ENCODE measurements at places on chromosomes 11 and 22.

GRCh38 chr11:121654843-121655536 is 202.2 kb upstream of the SORL1-AS1 start:
- DNase-seq, result no peak

GRCh38 chr22:24576778-24577177 is 16.1 kb downstream of the LRRC75B start:
- no peak for DNase-seq

DNA sequence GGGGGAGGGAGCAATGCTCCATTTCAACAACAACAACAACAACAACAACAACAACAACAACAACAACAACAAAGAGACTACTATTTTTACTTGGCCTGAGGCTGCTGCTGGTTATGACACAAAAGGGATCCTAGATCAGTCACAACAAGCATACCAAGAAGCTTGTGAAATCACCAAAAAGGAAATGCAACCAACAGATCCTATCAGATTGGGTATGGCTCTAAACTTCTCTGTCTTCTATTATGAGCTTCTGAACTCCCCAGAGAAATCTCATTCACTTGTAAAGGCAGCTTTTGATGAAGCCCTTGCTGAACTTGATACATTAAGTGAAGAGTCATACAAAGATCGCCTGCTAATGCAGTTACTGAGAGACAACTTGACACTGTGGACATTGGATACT is 10.5 kb upstream of the MS4A2 start:
- no peak for DNase-seq

DNA sequence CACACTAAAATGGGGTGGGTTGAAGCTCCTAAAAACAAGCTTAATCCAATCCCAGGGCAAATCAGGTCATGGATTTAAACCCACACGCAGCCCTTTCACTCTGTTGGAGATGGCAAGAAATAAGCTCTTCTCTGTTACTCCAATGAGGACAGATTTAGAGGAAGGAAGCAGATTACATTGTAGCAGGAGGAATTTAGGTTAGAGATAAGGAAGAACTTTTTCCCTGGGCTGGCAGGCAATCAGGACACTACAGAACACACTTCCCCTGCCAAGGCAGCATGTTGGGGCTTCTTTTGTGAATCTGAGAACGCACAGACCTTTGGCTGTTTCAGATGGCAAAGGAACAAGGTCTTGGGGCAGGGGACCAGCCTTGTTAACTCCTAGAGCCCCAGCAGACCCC is 46.2 kb downstream of the C11orf58 start:
- no peak for DNase-seq

DNA sequence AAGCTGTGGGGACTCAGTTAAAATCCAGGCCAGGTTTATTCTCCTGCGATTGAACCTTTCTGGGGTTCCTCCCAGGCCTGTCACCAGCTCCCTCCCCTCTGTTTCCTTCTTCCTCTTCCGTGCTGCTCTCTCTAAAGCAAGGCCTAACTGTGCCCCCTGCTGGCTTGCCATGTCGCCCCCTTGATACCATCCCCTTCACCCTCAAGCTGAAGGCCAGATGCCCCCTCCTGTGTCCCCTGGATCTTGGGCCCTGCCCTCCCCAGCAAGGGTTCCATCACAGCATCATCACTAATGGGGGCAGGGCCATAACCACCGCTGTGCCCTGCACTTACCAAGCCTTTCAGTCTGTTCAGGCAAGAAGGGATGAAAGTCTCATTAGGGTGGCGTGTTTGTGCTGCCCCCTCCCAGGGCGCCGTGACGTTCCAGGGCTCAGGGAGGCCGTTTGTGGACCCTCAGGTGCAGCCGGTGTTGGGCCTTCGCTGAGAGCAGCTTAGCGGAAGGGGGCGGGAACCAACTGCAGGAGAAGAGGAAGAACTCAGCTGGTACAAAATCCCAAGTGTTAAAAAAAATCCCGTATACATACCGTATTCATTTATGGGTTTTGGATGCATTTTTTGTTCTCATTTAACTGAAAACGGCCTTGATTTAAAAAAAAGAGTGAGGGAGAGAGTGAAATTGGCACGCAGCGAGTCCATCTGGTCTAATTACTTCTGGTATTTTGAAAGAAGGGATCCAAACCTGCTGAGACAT is 69.9 kb downstream of the MPPED1 start:
- no peak for DNase-seq

DNA sequence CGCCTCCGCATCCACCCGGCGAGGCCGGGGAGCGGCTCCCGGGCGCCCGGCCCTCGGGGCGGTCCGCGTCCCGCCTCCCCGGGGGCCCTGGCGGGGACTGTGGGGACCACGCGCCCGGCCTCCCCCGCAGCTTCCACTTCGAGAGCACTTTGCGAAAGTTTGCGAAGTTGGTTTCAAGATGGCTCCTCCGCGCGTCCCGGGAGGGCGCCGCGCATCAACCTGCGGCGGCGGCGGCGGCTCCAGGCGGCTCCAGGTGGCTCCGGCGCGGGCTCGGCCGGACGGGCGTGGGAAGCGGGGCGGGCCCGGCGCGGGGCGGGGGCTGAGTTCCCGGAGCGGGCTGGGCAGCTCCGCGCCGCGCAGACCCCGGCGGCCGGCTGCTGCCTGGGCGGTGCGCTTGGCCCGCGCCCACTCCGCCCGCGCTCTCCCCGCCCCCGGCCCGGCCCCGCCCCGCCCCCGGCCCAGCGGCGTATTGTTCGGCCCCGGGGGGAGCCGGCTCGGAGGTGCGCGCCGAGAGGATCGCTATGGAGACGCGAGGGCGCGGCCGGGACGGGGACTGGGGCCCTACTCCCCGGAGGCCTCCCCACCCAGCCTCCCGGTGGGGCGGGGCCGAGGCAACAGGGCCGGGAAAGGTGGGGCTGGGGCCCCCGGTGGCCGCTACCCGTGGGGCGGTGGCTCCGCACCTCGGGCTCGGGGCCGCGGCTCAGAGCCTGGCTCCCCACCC is at the start of gene CELSR1:
Gene CELSR1 (minus strand): TSS at position 396 of the 721 bp plus-strand sequence. CDS start 450 bp downstream, outside the sequence.
- DNase-seq, result no peak
